ENCODE measurements at places on chromosomes 12 and 14.
A peak's percentile ranks its signal among the peaks of the same experiment; 100 is the strongest.

GRCh38 chr14:77641534-77642341, 25.3 kb upstream of the SPTLC2 start:
- DNase-seq, result peak; percentile 65

DNA sequence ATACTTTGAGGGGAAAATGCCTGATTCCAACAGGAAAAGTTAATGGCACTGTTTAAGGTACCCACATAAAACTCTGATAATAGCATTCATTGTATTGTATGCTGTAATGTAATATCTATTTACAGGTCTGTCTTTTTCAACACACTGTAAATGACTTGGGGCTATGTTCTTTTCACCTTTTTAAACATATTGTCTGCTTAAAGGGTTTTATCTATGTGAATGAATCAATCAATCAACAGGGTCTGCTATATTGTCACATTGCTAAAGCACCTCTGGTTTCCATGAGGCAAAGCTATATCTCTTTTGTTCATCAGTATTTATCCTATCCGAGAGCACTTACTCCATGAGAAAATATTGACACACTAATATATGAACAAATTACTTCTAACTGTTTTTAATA, 288.0 kb downstream of the SLC6A15 start:
- no peak for DNase-seq

- no peak for DNase-seq
Measured at GRCh38 chr12:107967170-107967569, 161.9 kb upstream of the WSCD2 start.

GRCh38 chr14:41285186-41285748, 321.4 kb upstream of the LRFN5 start:
- DNase-seq, result peak; percentile 1

DNA sequence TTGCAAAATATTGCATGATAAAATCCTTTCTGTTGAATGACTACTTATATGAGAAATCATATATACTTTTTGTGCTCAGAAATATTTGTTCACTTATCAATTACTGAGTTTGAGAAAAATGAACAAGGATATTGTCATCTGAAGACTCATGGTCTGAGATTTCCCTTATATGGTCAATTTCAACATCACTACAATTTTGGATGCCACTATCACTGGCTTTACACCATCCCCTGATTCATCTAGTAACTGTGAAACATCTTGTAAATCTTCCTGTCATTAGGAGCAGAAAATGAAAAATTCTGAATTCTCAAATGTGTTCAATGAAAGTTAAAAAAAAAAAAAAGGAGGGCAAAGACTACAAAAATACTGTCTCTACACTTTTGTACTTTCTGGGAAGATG, 21.8 kb upstream of the GXYLT1 start:
- no peak for DNase-seq

DNA sequence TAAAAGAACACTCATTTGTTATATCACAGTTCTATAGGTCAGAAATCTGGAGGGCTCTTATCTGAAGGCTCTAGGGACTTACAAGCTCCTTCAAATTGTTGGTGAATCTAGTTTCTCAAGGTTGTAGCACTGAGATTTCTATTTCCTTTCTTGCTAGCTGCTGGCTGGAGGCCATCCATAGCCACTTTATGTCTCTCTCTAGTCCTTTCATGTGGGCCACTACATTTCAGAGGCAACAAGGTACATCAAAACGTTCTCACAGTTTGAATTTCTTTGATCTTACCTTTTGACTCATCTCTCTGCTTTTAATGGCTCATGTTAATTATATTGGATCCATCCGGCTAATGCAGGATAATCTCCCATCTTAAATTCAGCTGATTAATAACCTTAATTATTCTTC, 286.8 kb downstream of the DIO2 start:
- DNase-seq, result no peak

DNA sequence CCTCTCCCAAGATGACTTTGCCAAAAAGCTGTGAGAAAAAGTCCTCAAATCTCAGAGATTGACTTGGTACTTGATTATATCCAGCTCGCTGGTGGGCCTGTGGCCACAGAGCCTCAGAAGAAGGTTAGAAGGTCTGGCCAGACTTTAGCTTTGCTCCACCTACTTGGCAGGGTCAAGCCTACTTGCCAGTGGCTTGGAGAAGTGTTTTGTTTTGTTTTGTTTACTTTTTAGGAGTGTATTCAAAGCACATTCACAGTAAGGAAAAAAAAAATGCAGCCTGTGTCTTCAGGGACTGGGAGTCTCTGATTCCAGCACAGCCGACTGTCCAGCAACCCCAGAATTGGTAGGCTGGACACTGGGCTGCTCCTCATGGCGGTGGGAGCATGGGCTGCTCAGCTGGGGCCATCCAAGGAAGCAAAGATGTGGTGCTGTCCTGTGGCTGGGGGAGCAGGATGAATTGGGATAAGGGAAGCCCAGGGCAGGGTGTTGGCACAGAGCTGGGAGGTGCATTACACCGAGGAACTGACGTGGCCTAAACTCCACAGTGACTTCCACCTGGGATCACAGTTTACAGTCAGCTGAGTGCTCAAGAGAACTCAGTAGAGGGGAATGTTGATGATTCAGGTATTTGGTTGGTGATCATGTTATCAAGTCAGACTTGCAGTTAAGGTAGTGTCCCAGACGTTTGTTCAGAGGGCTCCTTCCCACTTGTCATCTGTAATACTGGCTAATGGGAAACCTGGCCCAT, 73.5 kb downstream of the PPP2R5C start:
- no peak for DNase-seq

- no peak for DNase-seq
Measured at GRCh38 chr14:43168371-43168925, 1338.6 kb downstream of the FSCB start.

DNA sequence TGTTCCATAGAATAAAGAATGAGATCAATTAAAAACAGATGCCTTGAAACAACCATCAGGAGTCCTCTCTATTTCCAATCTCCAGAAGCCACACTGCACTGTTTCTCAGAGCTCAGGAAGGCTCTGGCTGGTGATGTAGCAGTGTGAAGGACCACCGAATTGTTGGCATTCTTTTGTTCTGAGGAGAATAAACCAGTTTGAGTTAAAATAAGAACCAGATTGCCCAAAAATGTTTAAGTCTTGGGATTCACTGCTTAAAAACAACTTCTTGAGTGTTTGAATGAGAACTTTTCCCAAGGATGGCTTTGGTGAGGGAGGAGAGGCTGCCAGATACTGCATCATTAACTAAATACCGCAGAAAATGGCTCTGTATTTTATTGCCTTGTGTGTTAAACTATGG, 341.2 kb downstream of the C12orf75 start:
- DNase-seq, result no peak

DNA sequence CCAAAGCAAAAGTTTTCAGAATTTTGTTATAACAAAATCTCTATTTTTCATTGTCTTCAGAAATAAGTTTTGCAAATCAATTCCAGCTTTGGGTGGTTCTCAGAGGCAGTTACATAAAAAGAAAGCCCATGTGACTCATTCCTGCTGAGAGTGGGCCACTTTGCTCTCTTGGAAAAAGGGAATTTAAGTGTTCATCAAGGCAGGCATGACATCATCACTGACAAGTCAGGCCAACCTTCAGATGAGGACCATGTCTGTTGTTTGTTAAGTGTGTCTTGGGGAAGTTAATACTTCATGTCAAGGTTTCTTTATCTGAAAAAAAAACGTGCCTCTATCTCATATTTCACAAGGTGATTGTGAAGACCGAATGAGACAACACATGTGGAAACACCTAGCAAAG, 519.8 kb upstream of the TMPO start:
- DNase-seq, result no peak

GRCh38 chr12:14113031-14113430, 131.6 kb upstream of the GRIN2B start:
- DNase-seq, result no peak

DNA sequence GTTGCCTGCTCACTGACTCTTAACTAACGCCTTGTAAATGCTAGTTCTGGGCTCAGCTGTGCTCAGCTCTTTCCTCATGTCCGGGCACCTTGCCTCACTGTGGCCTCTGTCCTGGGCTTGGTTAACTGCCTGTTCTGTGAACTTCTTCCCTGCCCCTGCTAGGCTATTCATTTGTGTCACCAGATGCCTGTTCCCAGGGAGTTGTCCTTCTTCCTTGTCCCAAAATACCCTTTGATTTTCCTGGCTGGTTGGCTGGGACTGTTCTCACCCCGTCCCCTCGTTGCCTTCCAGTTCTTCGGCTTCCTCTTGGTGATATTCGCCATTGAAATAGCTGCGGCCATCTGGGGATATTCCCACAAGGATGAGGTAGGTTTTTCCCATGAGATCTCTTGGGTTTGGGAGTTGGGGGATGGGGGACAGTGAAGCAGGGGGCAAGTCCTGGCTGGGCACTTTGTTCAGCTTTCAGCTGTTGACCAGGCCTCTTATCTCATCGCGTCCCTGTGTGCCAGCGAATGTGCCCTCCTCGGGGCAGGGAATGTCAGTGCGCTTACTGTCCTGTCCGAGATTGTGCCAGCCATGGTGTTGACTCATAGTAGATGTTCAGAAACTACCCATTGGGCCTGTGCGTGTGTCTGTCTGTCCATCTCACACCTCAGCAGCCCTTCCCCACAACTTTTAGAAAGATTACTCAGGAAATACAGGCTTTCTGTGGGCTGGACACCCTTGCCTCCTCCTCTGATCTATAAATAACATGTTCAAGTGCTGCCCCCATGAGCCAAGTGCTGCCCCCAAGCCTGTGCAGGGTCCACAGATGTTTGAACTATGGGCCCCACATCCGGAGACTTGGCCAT, 33.1 kb downstream of the CD9 start:
- DNase-seq, result no peak

GRCh38 chr14:28773861-28774691, 7.5 kb downstream of the FOXG1 start:
- DNase-seq, result no peak

DNA sequence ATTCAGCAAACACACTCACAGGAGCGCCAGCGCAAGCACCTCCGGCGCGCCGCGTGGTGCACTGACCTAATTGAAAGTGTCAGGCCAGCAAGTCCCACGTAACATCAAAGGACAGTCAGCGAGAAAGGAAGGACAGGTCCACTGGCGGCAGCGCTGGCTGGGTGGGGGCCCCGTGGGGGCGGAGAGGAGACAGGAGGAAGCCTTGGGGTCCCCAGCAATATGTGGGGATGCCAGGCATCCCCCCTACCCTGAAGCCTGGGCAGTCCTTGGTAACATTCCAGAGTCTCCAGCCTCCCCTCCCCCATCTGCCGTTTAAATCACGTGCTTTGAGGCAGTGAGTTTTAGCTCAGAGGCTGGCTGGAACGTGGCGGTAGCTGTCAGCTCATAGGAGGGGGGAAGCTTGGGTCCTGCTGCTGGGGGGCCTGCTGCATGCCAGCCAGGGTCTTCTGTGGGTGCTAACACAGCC, 159.2 kb downstream of the CALM1 start:
- no peak for DNase-seq

- DNase-seq, result no peak
Measured at GRCh38 chr12:76002598-76003354, 28.8 kb downstream of the PHLDA1 start.
